ENCODE measurements at places on chromosomes 11 and 22.

DNA sequence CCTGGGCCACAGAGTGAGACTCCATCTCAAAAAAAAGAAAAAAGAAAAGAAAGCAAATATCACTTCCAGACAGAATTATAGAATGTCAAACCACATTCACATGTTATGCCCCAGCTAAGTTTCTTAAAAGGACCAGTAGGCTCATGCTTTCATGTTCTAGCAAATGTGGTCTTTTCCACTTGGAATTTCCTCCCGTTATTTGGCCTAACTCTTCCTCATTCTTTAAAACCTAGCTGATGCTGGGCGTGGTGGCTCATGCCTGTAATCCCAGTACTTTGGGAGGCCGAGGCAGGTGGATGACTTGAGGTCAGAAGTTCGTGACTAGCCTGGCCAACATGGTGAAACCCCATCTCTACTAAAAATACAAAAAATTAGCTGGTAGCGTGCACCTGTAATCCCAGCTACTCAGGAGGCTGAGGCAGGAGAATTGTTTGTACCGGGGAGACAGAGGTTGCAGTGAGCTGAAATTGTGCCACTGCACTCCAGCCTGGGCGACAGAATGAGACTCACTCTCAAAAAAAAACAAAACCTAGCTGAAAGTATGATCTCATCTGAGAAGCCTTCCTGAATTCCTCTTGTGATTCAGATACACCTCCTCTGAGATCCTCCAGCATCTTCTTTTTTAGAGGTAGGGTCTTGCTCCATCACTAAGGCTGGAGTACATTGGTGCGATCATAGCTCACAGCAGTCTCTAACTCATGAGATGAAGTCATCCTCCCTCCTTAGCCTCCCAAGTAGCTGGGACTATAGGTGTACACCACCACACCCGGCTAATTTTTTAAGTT is 50.4 kb downstream of the FCHSD2 start:
- DNase-seq, result no peak

GRCh38 chr22:27937453-27937852 is 18.4 kb upstream of the PITPNB start:
- no peak for DNase-seq

DNA sequence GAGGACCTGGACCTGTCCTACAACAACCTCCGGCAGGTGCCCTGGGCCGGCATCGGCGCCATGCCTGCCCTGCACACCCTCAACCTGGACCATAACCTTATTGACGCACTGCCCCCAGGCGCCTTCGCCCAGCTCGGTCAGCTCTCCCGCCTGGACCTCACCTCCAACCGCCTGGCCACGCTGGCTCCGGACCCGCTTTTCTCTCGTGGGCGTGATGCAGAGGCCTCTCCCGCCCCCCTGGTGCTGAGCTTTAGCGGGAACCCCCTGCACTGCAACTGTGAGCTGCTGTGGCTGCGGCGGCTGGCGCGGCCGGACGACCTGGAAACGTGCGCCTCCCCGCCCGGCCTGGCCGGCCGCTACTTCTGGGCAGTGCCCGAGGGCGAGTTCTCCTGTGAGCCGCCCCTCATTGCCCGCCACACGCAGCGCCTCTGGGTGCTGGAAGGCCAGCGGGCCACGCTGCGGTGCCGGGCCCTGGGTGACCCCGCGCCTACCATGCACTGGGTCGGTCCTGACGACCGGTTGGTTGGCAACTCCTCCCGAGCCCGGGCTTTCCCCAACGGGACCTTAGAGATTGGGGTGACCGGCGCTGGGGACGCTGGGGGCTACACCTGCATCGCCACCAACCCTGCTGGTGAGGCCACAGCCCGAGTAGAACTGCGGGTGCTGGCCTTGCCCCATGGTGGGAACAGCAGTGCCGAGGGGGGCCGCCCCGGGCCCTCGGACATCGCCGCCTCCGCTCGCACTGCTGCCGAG is 1.5 kb downstream of the LRFN4 start:
- no peak for DNase-seq

DNA sequence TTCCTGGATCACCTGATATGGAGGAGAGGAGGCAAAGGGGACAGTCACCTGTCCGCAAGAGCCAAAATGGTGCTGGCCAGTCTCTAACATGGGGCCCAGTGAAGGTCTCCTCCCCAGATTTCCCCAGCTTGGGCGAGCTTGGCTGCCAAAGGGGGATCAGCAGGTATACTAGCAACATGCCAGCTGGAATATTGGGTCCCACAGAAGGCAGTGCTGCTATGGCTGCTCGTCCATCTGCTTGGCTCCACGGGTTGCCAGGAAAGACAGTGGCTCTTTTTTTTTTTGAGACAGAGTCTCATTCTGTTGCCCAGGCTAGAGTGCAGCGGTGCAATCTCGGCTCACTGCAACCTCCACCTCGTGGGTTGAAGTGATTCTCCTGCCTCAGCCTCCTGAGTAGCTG is 12.7 kb upstream of the KAT5 start:
- no peak for DNase-seq

DNA sequence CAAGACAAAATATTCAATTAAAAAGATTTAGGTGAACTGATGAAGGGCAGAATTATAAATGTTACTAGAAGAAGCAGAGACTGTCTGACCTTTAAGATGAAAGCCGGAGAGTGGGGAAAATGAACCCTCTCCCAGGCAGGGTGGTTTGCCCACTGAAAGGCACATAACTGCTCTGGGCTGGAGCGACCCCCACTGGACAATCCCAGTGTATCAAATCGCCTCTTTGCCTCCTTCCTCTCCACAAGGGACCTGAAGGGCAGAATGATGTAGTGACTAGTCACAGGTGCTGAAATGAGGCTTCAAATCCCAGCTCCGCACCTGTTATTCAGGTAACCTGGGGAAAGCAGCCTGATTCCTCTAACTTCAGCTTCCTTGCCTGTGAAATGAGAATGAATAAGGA is 69.0 kb downstream of the EFCAB6 start:
- no peak for DNase-seq

- DNase-seq, result no peak
Measured at GRCh38 chr11:87035976-87036583, 1.7 kb upstream of the TMEM135 start.

DNA sequence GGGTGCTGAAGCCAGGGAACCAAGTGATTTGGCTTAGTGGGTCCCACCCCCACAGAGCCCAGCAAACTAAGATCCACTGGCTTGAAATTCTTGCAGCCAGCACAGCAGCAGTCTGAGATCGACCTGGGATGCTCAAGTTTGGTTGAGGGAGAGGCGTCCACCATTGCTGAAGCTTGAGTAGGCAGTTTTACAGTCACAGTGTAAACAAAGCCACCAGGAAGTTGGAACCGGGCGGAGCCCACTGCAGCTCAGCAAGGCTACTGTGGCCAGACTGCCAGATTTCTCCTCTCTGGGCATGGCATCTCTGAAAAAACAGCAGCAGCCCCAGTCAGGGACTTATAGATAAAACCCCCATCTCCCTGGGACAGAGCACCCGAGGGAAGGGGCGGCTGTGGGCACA is 424.1 kb upstream of the TENM4 start:
- no peak for DNase-seq

- DNase-seq, result no peak
Measured at GRCh38 chr11:91272089-91272488, 952.5 kb upstream of the FAT3 start.

DNA sequence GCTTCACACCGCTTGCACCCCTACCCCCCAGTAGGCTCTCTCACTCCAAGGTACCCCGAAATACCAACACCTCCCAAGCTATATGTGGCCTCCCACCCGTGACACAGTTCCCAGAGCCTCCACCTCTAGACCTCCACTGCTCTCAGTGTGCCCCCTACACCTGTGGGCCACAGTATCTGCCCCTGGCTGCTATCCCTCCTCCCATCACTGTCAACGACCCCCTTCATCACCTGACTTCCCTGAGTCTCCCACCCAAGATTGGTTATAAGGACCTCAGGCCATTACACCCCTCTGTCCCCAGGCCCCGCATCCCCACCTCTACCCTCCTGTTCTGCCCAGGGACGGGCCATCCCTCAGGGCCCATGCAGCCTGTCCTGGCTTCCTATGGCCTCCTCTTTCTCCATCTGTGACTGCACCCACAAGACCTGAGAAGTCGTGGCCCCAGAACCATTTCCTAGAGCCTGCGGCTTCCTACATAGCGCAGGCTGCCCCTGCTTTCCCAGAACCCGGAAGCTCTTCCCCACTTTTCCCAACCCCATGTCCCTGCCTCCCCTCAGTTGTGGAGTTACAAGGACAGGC is 734 bp downstream of the ACR start:
- no peak for DNase-seq
